GM20000 (cell line): ENCODE measurements at places on chromosomes 12 and 14.

DNA sequence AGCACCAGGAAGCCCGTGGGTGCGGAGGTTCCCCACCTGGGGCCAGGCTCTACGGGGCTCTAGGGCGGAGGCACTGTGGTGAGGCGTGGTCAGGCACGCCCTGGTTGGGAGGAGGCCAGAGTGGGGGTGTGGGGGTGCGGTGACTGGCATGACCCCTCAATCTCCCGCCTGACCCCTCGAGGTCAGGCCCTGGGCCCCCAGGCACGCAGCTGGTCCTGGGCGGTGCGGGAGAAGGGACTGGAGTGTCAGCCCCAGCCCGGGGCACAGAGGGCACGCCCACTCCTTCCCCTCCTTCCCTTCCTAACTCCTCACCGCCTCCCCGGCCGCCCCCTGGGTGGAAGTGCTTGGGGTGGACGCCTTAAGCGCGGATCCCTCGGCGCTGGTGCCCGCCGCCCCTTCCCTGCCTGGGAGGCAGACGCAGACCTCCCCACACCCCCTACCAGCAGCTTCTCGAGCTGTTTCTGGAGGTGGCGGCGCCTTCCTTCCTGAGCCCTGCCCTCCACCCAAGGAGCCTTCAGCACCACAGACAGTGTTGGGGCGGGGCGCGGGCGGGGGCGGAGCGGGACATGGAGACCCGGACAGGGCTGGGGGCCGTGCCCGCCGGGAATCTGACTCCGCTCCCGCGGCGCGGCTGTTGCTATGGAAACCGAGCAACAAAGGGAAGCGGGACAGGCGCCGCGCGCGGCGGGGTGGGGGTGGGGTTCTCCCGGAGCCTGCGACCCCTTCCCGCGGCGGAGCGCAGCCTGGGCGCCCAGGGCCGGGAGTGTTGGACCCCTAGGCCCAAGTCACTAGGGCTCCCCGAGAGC is 741 bp upstream of the CRIP2 start:
- peak; percentile 81 for DNase-seq

DNA sequence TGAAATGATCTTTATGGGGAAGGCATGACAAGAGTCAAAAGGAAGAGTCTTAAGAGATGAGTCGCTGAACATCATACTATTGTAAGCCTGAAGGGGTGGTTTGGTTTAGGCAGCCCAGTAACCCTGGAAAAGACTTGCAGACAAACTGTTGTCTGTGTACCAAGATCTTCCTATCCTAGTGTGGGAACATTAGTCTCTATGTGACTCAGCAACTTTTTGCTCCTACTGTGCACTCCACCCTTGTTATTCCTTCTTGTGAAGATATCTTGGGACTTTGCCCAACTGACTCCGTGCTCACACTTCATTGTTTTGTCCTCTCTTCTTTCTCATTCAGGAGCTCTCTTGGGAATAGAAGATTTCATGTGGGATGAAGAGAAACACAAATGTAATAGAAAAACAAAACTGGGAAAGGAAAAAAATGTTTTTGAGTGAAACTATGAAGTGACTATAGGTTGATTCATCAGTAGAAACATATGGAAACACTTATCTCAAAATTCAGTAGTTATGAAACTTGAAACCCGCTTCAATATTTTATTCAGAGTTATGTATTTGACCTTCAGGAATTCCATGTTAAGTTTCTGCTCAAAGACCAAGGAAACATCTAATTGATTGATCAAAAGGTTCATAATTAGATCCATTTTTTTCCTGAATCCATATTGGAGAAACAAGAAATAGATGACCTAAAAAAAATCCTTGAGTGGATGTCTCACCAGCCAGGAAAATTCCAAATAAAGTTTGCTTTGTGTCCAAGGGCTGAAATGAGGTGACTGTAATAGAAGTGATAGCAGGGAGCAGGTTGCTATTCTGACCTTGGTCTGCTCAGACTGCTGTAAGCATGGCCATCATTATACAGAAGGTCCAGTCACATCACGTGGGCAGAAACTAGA is 67.2 kb downstream of the BTG1 start:
- no peak for DNase-seq

- peak; percentile 34 for DNase-seq
These were observed 252.6 kb downstream of the FOXN3 start for GRCh38 chr14:89164168-89165073.

GRCh38 chr14:92041203-92041602 is 1.3 kb upstream of the TRIP11 start:
- no peak for DNase-seq

DNA sequence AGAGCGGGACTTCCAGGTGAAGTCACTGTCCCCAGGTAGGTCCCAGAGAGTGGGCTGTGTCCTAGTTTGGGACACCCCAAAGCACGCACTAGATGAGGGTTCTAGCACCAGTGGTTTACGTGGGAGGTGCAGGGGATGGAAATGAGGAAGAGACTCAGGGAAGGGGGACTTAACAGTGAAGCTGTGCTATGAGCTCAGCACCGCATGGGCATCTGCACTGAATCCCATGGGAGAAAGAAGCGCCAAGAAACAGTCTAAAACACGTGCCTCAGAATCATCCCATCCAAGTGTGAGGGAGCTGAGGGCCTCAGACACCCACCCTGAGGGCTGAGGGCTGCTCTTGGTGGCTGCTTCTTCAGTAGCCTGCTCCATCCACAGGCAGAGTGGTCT is 71.5 kb upstream of the ZFP36L1 start:
- no peak for DNase-seq

DNA sequence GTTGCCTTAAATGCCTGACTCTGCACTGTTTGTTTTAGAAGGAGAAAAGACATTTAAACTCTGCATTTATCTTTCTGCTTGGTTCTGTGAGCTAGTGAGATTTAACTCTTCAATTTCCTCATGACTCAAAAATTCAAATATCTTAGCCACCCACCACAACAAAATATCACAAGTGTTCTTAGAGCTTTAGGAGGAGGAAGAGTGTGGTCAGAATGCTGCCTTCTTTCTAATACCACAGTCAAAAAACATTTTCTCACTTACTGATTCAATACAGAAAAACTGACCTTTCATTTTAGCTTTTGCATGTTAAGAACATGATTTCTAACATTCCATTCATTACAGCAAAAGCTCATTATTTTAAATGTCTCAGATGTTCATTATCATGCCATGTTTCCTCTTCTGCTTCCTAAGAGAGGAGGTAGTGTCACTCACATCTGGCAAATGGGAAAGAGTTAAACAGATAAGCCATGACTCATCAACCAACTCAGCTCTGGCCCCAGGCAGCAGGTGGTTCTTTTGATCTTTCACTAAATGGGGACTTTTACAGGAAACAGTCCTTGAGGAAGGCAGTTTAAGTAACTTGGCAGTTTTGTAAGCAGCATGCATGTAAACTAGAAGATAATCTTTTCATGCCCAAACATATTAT is 56.4 kb upstream of the RNU6-8 start:
- DNase-seq, result peak; percentile 37

GRCh38 chr14:93064411-93065271 is 51.1 kb downstream of the ITPK1 start:
- no peak for DNase-seq

DNA sequence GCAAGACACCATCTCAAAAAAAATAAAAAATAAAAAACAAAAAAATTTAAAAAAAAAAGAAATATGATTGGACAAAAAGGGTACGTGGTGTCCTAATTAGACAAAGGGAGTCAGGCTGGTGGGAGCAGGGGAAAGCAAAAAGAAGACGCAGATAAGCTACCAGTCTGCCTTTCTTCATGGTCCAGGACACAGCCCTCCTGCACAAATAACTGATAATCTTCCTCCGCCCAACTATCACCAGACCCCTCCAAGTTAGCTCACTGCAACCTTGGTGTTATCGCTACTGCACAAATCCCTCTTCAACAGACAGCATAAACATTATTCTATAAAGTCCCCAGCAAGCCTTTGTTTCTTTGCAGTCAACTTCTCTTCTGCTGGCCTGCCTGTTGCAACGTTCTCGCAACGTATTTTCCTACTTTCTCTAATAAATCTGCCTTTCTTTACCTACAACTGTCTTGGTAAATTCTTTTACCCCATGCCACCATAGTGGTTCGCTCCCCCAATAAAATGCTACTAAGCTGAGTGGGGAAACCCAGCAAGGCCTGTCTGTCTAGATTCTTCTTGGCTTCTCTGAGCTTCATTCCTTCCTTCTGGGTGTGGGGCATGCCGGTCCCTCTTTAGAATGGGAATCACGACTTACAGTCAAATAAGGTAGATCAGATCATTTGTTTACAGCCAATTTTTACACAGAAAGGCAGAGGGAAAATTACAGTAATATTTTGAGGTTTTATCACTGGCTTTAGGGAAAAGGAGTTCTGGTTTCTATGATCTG is 14.6 kb upstream of the DNAL1 start:
- DNase-seq, result no peak

GRCh38 chr12:57611827-57612710 is 834 bp downstream of the ARHGEF25 start:
- DNase-seq, result peak; percentile 32

- DNase-seq, result peak; percentile 41
These were observed 704 bp downstream of the ATP2B1 start for GRCh38 chr12:89707703-89708564.
